ENCODE measurements at places on chromosomes 4 and X.

GRCh38 chr4:76622126-76622525 is 187.1 kb downstream of the SHROOM3 start:
- DNase-seq, result no peak

DNA sequence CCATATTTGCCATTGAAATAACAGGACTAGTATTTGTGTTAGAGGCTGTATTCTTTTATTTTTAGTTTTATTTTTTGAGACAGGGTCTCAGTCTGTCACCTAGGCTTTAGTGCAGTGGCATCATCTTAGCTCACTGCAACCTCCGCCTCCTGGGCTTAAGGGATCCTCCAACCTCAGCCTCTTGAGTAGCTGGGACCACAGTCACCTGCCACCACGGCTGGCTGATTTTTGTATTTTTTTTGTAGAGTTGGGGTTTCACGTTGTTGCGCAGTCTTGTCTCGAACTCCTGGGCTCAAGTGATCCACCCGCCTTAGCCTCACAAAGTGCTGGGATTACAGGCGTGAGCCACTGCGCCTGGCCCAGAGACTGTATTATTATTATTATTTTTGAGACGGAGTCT is 15.3 kb downstream of the TMEM131L start:
- DNase-seq, result no peak

- no peak for DNase-seq
Measured at GRCh38 chrX:19403696-19404095, 60.0 kb downstream of the PDHA1 start.

GRCh38 chr4:122716825-122717448 is 15.6 kb upstream of the BBS12 start:
- DNase-seq, result peak; percentile 23

- no peak for DNase-seq
Measured at GRCh38 chrX:6228720-6229119, at the start of gene NLGN4X. NLGN4X (minus strand) TSS chrX:6228867; CDS start chrX:6151466, 77,401 bp downstream.

GRCh38 chrX:2717312-2717711 is 26.2 kb downstream of the CD99 start:
- no peak for DNase-seq

DNA sequence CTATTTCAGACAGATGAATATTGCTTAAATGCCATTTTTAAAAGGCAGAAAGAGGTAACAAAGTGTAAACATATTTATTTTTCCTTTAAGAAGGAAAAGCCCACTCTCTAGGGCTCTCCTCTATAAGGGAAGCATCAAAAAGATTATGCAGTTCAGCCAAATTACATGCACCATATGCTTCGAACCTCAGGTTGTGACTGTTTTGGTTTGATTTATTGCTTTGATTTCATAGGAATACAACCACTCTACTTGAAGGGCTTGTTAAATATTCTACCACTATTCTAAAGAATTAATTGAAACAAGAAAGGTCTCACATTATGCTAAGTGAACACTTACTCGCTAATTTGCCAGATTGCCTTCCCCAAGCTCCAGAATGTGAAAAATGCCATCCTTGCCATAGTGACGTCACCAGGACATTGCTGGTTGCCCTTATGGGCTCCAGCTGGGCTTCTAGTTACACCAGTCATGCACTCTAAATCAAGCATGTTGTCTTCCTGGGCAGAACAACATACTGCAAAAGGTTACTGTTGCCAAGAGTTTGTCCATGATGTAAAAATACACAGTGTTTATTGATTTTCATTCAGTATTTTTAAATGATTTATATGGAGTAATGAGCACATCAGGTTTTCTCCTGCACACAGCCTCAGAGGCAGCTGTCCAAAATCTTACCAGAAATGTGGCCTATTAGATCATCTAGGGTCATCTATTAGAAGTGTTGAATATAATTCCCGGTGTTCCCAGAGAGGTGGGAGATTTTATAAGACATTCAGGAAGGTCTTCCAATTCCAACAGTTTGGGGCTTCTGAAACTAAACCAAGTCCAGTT is 164.4 kb upstream of the RAPGEF2 start:
- no peak for DNase-seq

- no peak for DNase-seq
Measured at GRCh38 chrX:19863212-19863856, 24.1 kb downstream of the SH3KBP1 start.

DNA sequence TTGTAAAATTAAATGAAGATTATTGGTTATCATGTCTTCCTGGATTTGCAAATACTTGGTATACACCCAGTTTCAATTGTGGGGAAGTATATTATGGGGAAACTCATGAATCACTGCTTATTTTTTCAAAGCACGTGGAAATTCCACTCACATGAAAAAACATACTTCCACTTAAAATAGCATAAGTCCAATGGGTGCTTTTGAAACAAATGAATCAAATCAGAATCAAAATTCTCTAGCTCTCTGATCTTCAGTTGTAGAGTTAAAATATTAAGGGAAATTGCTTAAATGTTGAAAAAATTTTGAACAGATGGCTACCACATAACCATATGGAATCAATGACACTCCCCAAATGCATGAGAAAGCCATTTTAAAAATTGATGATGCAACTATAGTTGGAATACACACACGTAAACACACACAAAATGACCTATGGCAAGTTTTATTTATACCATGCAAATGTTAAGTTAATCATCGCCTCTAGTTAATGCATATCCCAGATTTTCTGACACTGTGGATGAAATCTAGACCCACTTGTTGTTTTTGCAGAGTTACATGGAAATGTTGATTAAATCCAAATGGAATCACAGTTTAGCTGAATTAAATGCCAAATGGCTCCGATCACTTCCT is 93.2 kb downstream of the ARSF start:
- DNase-seq, result no peak

- no peak for DNase-seq
Measured at GRCh38 chr4:14792702-14793227, 209.5 kb upstream of the CPEB2 start.

DNA sequence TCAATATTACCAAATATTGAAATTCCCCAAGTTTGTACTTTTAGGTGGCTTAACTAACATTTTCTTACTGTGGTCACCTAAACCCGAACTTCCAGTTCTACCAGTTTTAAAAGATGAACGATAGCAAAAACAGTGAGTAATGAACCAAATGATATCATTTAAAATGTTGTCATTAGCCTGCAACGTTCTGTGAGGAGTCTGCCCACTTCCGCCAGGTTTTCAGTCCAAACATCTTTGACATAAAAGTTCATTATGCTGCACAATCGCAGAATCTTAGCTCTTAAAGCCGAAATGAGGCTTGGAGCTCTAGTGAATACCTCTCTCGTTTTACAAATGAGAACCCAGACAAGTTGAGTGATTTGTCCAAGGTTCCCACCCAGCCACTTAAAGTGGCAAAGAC is 762 bp downstream of the PIGA start:
- peak; percentile 12 for DNase-seq

- DNase-seq, result no peak
Measured at GRCh38 chr4:40737879-40738278, 11.9 kb upstream of the NSUN7 start.

Data from T-helper 22 cell (primary cell).